Ascending aorta (tissue), 2 donors: ENCODE measurements at places on chromosomes 1 and 21.

DNA sequence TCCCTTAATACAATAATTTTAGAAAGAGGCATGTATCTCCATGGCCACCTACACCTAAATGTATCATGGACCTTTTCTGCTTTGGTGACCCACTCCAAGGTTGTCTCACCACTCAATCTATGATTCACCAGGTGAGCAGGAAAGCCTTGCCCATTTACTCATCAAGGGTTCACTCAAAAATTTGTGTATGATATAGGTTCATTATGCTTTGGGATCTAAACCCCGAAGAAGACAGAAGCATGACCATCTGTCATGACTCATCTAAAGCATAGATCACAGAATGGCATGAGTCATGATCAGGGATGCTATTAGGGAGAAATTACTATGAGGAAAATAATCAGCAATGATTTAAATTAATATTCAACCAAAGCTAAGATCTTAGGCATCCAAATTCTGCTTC lies 38.5 kb downstream of the PYHIN1 start:
- DNase-seq, result no peak

GRCh38 chr21:40926238-40926637 lies 79.3 kb upstream of the DSCAM start:
- DNase-seq, result no peak

DNA sequence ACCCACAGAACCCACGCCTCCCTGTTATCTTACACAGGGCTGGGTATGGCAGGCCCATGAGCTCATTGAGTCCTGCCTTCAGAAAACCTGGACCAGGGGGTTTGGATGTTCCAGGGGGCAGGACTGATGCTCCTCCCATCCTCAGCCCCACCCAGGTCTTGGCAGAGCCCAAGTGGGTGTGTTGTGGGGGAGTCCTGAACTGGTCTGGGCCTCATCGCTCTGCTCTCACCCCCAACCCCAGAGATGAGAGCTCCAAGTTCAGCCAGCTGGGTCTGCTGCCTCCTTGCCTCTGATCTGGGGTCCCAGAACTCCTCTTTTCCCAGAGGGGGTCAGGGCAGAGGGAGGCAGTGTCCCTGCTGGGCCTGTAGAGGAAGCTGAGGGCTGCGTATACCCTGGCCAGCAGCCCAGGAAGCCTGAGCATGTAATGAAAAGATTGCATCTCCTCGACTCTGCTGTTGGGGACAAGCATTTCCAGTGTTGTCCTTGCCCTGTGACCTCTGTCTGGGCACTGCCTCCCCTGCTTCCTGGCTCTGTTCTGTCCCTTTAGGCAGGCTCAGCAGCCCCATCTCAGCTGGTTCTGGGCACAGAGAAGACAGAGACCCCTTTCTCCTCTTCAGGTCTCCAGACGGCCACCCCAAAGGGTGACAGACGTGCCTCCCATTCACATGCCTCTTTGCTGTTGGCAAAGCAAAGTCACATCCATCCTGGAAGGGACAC lies 54.7 kb upstream of the EPS8L3 start:
- DNase-seq, result no peak

DNA sequence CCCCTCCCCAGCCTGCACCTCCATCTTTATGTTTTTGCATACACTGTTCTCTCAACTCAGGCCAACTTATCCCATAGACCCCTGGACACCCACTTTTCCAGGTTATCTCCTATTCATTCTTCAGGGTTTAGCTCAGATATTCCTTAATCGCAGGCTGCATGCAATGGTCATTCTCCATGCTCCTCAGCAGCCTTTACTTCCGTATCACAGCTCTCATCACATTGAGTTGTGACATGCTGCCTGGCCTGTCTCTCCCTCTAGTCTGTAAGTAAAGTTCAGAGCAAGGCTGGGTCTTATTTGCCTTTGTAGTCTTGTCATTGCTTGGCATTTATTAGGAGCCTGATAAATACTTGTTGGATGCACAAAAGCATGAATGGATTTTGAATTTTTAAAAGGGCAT lies 6.9 kb downstream of the DNAJC6 start:
- no peak for DNase-seq

DNA sequence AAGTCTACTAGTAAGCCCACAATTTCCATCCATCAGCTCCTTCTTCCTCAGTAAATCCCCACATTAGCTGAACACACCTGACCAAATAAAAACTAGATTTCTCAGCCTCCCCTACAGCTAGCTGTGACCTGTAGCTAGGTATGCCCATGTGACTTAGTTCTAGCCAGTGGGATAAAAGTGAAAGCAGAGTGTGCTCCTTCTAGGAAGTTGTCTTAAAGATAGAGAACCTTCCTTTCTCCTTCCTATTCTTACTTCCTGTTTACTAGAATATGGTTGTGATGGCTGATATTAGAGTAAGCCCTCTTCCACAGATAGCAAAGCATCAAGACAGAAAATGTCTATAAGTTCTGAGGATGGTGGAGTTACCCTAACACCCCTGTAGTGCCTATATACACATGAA lies 67.0 kb downstream of the PIK3R3 start:
- DNase-seq, result no peak

GRCh38 chr1:97797403-97798183 lies 123.2 kb downstream of the DPYD start:
- DNase-seq, result no peak

- no peak for DNase-seq
Observed at GRCh38 chr1:208045463-208046260, 134.7 kb upstream of the CD34 start.
